ENCODE measurements at places on chromosomes 2 and 18. TPM values are rescaled to one million over a fixed set of nuclear protein-coding genes. Genes with fewer than 3 reads are reported as not detected.

DNA sequence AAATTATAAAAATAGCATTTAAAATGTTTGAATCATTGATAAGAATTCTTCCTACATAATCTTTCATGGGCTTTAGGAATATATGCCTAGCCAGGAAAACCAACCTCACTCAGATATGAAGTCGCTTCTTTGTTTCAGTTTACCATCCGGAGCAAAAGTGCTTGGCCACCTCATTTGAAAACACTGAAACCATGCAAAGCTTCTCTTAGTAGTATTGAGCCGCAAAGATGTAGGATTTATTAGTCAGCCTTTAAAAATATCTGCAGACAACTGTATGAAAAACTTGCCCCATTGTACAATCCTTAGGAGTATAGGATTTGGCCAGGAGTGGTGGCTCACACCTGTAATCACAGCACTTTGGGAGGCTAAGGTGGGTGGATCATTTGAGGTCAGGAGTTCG is 24.3 kb upstream of the GPD2 start:
- H3K4me1 ChIP-seq, result no peaks in the 10 kb centered on the region
- H3K27me3 ChIP-seq, result no peaks in the 10 kb centered on the region
- H3K27ac ChIP-seq, result no peak overlapping the region
- no peak overlapping the region for H3K4me3 ChIP-seq
- DNase-seq, result no peak
- no peaks in the 10 kb centered on the region for H3K36me3 ChIP-seq

- H3K27ac ChIP-seq, result no peak overlapping the region
- H3K27me3 ChIP-seq, result no peaks in the 10 kb centered on the region
- DNase-seq, result no peak
- H3K36me3 ChIP-seq, result no peaks in the 10 kb centered on the region
- no peaks in the 10 kb centered on the region for H3K4me1 ChIP-seq
- H3K4me3 ChIP-seq, result no peak overlapping the region
Observed at GRCh38 chr2:71528131-71528591, 74.8 kb downstream of the DYSF start.

DNA sequence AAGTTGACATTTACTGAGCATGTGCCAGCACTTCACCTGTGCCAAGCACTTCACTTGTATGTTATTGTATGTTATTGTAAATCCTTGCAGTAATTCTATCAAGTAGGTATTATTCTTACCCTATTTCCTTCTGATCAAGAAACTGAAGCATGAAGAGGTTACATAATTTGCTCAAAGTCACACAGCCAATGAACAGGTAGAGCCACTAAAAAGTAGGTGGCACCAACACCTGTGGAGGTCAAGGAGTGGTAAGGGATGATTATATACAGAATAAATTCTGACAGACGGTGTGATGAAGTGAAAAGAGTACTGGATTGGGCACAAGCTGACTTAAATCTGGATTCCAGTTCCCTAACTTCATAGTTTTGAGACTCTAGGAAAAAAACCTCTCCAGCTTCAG is 71.0 kb downstream of the SPIRE1 start:
- H3K27ac ChIP-seq, result no peak overlapping the region
- H3K4me3 ChIP-seq, result no peak overlapping the region
- H3K4me1 ChIP-seq, result no peaks in the 10 kb centered on the region
- H3K36me3 ChIP-seq, result no peaks in the 10 kb centered on the region
- no peak for DNase-seq
- H3K27me3 ChIP-seq, result no peaks in the 10 kb centered on the region

GRCh38 chr2:109457794-109458193 is 156.0 kb downstream of the SEPTIN10 start:
- H3K36me3 ChIP-seq, result no peaks in the 10 kb centered on the region
- no peaks in the 10 kb centered on the region for H3K27me3 ChIP-seq
- H3K4me1 ChIP-seq, result no peaks in the 10 kb centered on the region
- H3K4me3 ChIP-seq, result no peak overlapping the region
- H3K27ac ChIP-seq, result no peak overlapping the region
- peak; percentile 1 for DNase-seq

GRCh38 chr2:9548506-9548905 is 7.1 kb downstream of the ADAM17 start:
- H3K4me1 ChIP-seq, result peaks cover 11% of the 10 kb centered on the region
- no peaks in the 10 kb centered on the region for H3K27me3 ChIP-seq
- DNase-seq, result no peak
- H3K36me3 ChIP-seq, result no peaks in the 10 kb centered on the region
- no peak overlapping the region for H3K27ac ChIP-seq
- H3K4me3 ChIP-seq, result no peak overlapping the region

GRCh38 chr2:200467806-200468681 is 41.8 kb downstream of the KCTD18 start:
- no peaks in the 10 kb centered on the region for H3K27me3 ChIP-seq
- H3K27ac ChIP-seq, result no peak overlapping the region
- H3K4me3 ChIP-seq, result no peak overlapping the region

- no peaks in the 10 kb centered on the region for H3K4me1 ChIP-seq
- DNase-seq, result no peak
- no peaks in the 10 kb centered on the region for H3K27me3 ChIP-seq
- H3K27ac ChIP-seq, result no peak overlapping the region
- no peak overlapping the region for H3K4me3 ChIP-seq
- no peaks in the 10 kb centered on the region for H3K36me3 ChIP-seq
Observed at GRCh38 chr2:157182834-157183396, 74.6 kb upstream of the GALNT5 start.

DNA sequence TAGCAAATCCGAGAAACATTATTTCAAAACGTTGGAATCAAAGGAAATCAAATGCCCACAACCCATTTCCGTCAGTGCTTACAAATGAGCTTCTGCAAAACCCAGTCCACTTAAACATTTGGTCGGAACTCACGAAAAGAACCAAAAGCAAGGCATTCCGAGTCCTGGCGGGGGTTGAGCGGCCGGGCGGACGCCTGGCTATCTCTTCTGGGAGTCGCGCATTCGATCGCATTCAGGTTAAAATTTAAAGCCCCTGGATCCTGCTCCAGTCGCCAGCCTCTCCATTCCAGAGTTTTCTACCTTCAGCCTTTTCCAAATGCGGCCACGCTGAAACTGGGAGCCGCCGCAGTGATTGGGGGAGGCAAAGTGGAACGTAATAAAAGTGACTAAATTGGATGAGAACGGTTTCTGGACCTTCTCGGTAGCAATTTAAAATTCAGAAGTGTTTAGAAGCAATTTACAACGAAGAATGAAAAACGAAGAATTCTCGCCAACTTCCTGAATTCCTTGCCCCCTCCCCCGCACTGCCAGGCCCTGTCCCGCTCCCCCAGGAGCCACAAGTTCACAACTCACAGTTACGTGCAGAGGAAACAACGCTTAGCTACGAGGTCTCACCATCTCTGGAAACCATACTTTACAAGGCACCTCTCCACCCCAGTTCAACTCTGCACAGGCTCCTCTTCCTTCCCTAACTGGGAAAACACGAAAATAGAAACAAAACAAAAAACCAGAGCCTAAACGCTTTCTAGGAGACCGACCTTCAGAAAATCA is 1.7 kb upstream of the GATA6 start:
- H3K4me3 ChIP-seq, result peak overlapping the region; percentile 69
- H3K27ac ChIP-seq, result peak overlapping the region; percentile 91
- peaks cover 8% of the 10 kb centered on the region for H3K36me3 ChIP-seq
- no peaks in the 10 kb centered on the region for H3K27me3 ChIP-seq

- no peak overlapping the region for H3K4me3 ChIP-seq
Observed at GRCh38 chr2:230925443-230925878, 419 bp upstream of the GPR55 start.

DNA sequence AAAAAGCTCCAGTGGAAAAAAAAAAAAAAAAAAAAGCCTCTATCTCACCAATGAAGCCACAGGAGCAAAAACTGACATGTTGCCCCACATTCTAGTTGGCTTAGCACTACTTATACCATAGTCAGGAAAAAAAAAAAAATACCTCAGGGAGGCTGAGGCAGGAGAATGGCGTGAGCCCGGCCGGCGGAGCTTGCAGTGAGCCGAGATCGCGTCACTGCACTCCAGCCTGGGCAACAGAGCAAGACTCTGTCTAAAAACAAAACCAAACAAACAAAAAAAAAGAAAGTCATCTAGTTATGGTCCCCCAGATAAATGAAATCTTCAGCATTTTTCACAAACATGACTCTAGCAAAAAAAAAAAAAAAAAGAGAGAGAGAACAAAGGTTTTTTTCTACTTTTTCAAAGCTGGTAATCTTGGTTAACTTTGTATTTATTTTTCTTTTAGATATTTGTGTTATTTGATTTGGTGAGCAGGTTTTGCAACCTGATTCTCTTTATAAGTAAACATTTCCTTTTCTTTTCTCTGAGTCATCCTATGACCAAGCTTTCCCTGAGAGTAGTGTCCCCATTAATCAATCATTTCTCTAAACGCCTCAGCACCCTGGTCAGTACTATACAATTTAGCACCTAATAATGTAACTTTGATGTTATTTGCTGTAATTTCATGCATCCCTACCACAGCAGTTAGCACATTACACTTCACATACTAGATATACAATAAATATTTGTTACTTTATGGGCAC is 273.7 kb upstream of the PIK3C3 start:
- H3K27me3 ChIP-seq, result no peaks in the 10 kb centered on the region
- H3K4me1 ChIP-seq, result no peaks in the 10 kb centered on the region
- H3K36me3 ChIP-seq, result no peaks in the 10 kb centered on the region
- H3K27ac ChIP-seq, result no peak overlapping the region

DNA sequence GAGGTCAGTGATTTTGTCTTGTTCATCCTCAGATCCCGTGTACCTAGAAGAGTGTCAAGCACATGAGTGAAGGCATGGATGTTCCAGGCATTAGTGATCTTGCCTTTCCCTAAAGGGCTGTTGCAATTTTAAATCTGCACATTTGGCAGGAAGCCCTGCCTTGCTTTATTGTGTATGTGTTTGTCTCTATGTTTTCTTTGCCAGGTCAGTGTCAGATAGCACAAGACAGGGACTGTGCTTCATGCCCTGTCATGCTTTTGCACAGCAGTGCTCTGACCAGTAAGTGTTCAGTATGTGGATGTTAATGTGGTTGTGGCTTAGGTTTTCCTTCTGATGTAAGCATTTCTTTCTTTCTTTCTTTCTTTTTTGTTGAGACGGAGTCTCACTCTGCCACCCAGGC is 131.5 kb downstream of the RGPD3 start:
- no peak overlapping the region for H3K27ac ChIP-seq
- H3K36me3 ChIP-seq, result no peaks in the 10 kb centered on the region
- H3K4me1 ChIP-seq, result no peaks in the 10 kb centered on the region
- H3K4me3 ChIP-seq, result no peak overlapping the region
- DNase-seq, result no peak

- H3K27ac ChIP-seq, result peak overlapping the region; percentile 57
- H3K4me3 ChIP-seq, result no peak overlapping the region
- H3K27me3 ChIP-seq, result no peaks in the 10 kb centered on the region
- DNase-seq, result no peak
- H3K36me3 ChIP-seq, result no peaks in the 10 kb centered on the region
Observed at GRCh38 chr2:109683452-109683851, 69.3 kb downstream of the SOWAHC start.

- H3K27ac ChIP-seq, result no peak overlapping the region
- no peaks in the 10 kb centered on the region for H3K27me3 ChIP-seq
- no peak for DNase-seq
- no peak overlapping the region for H3K4me3 ChIP-seq
- no peaks in the 10 kb centered on the region for H3K4me1 ChIP-seq
- no peaks in the 10 kb centered on the region for H3K36me3 ChIP-seq
Observed at GRCh38 chr2:8171608-8172007, 510.2 kb upstream of the ID2 start.

GRCh38 chr18:49050452-49050851 is 99.7 kb upstream of the SMAD7 start:
- no peak overlapping the region for H3K4me3 ChIP-seq
- H3K27me3 ChIP-seq, result no peaks in the 10 kb centered on the region
- no peaks in the 10 kb centered on the region for H3K4me1 ChIP-seq
- no peaks in the 10 kb centered on the region for H3K36me3 ChIP-seq

- peak overlapping the region; percentile 66 for H3K4me3 ChIP-seq
- no peak for DNase-seq
- H3K27me3 ChIP-seq, result no peaks in the 10 kb centered on the region
- peaks cover 5% of the 10 kb centered on the region for H3K36me3 ChIP-seq
Observed at GRCh38 chr2:101253703-101254450, 1.2 kb downstream of the CNOT11 start.

GRCh38 chr2:228446734-228447133 is 265.2 kb upstream of the SPHKAP start:
- no peak for DNase-seq
- H3K27me3 ChIP-seq, result no peaks in the 10 kb centered on the region
- no peaks in the 10 kb centered on the region for H3K36me3 ChIP-seq
- H3K4me3 ChIP-seq, result no peak overlapping the region

GRCh38 chr2:173235947-173236803 is 118.5 kb upstream of the CDCA7 start:
- H3K27me3 ChIP-seq, result no peaks in the 10 kb centered on the region
- H3K27ac ChIP-seq, result no peak overlapping the region
- peaks cover 1% of the 10 kb centered on the region for H3K36me3 ChIP-seq
- DNase-seq, result no peak
- no peaks in the 10 kb centered on the region for H3K4me1 ChIP-seq

GRCh38 chr18:42038936-42039335 is 83.9 kb downstream of the PIK3C3 start:
- DNase-seq, result no peak
- H3K27me3 ChIP-seq, result no peaks in the 10 kb centered on the region
- H3K36me3 ChIP-seq, result no peaks in the 10 kb centered on the region

The TMEFF2 gene
- total RNA-seq, result not detected

The ANTXR1 gene
- 0.35 TPM for total RNA-seq

The RTP5 gene
- not detected for total RNA-seq

The GRHL1 gene
- 11.6 TPM for total RNA-seq

The ATP8B1 gene
- total RNA-seq, result 32.0 TPM

The SNORC gene
- 4.3 TPM for total RNA-seq

The CYP1B1 gene
- 1.8 TPM for total RNA-seq

The B3GNT7 gene
- 3.6 TPM for total RNA-seq

The LRATD1 gene
- 0.27 TPM for total RNA-seq

The FLACC1 gene
- total RNA-seq, result 0.91 TPM

The POTEC gene
- total RNA-seq, result not detected

The ESPNL gene
- not detected for total RNA-seq

The PRSS56 gene
- not detected for total RNA-seq

The DPYSL5 gene
- 0.74 TPM for total RNA-seq

The WDPCP gene
- 14.1 TPM for total RNA-seq

The IL36A gene
- total RNA-seq, result not detected

The CACNB4 gene
- total RNA-seq, result 1.00 TPM

The WNT10A gene
- total RNA-seq, result 1.2 TPM

The PDE1A gene
- total RNA-seq, result 0.44 TPM

The ZSWIM2 gene
- not detected for total RNA-seq

The ALS2 gene
- 38.3 TPM for total RNA-seq

Data from Caco-2 (cell line).